Activated CD8-positive, alpha-beta T cell treated with anti-CD3 and anti-CD28 coated beads for 36 hours (primary cell): ENCODE measurements at places on chromosomes 7 and 10. TPM values are rescaled to one million over a fixed set of nuclear protein-coding genes. Genes with fewer than 3 reads are reported as not detected.

DNA sequence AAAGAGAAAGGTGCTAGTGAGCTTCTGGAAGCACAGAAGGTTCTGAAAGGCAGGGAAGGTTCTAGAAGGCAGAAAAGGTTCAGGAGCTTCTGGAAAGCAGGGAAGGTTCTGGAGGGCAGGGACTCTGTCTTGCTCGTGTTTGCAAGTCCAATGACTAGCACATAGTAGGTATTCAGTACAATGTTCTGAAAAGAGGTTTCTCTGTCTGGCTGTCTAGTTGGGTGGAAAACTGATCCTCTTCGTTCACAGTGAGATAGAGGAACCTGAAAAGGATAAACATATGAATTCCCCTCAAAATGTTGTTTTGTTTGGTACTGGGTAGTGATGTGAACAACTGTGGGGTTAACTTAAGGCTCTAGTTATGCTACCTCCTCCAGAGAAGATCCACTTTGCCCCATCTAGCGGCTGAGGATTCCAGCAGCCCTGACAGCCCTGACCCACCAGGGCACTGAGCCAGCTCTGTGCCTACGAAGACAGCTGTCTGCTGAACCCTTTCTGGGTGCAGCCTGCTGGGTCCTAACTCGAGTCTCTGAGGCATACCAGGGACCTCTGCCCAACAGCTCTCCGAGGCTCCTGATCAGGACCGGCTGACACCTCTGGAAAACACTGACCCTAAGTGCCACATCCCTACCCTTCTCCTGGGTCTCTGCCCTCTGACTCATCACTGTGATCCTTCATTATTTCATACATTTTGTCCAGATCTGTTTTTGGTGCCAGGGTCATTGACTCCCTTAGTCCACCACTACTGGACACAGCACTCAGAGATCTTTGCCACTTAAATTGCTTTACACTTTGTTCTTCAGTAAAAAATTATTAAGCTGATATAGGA lies 15.4 kb downstream of the PTPRN2 start:
- no peak overlapping the region for H3K27ac ChIP-seq
- H3K4me1 ChIP-seq, result no peaks in the 10 kb centered on the region
- H3K4me3 ChIP-seq, result no peak overlapping the region
- H3K36me3 ChIP-seq, result no peaks in the 10 kb centered on the region
- peaks cover 10% of the 10 kb centered on the region for H3K27me3 ChIP-seq

- H3K27ac ChIP-seq, result no peak overlapping the region
- no peaks in the 10 kb centered on the region for H3K4me1 ChIP-seq
- no peaks in the 10 kb centered on the region for H3K36me3 ChIP-seq
Measured at GRCh38 chr7:124635416-124635815, 130.2 kb downstream of the GPR37 start.

DNA sequence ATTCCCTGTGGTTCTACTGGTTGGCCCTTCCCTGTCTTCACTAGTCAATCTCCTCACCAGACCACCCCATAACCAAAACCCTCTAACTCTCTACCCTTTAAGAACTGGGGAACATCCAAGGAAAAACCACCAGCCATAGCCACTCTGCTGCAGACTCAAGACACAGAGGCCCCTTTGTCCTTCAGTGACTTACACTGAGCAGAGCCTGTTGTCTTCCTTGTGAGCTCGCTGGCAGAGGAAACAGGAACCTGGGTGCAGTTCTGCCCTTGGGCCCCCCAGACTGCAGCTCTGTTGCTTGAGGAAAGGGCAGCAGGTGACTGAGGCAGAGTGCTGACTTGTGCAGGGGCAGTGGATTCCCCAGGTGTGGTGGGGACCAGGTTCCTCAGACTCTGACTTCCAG lies 30.6 kb downstream of the ZC3HAV1 start:
- H3K27me3 ChIP-seq, result no peaks in the 10 kb centered on the region
- H3K4me3 ChIP-seq, result no peak overlapping the region
- DNase-seq, result no peak
- peaks cover 83% of the 10 kb centered on the region for H3K36me3 ChIP-seq
- peaks cover 72% of the 10 kb centered on the region for H3K4me1 ChIP-seq

- DNase-seq, result no peak
- peaks cover 45% of the 10 kb centered on the region for H3K27me3 ChIP-seq
- H3K4me3 ChIP-seq, result no peak overlapping the region
- H3K36me3 ChIP-seq, result no peaks in the 10 kb centered on the region
Measured at GRCh38 chr7:22728401-22729029, 1.5 kb downstream of the IL6 start.

UNC5B gene
- 0.07 TPM for total RNA-seq

GRCh38 chr10:133324198-133324792 lies 12.4 kb downstream of the CALY start:
- no peak overlapping the region for H3K27ac ChIP-seq
- H3K27me3 ChIP-seq, result peaks cover 35% of the 10 kb centered on the region
- no peak overlapping the region for H3K4me3 ChIP-seq
- no peaks in the 10 kb centered on the region for H3K36me3 ChIP-seq
- DNase-seq, result peak; percentile 84

- no peaks in the 10 kb centered on the region for H3K36me3 ChIP-seq
- H3K27ac ChIP-seq, result peak overlapping the region; percentile 12
- no peak overlapping the region for H3K4me3 ChIP-seq
- DNase-seq, result no peak
- H3K4me1 ChIP-seq, result no peaks in the 10 kb centered on the region
Measured at GRCh38 chr10:110448682-110449418, 48.9 kb upstream of the DUSP5 start.

GRCh38 chr7:66173856-66174255 lies 31.3 kb upstream of the TPST1 start:
- H3K4me1 ChIP-seq, result peaks cover 5% of the 10 kb centered on the region
- H3K36me3 ChIP-seq, result no peaks in the 10 kb centered on the region
- no peak overlapping the region for H3K27ac ChIP-seq
- no peak for DNase-seq
- H3K27me3 ChIP-seq, result no peaks in the 10 kb centered on the region
- H3K4me3 ChIP-seq, result no peak overlapping the region

- no peaks in the 10 kb centered on the region for H3K4me1 ChIP-seq
- H3K4me3 ChIP-seq, result no peak overlapping the region
- no peaks in the 10 kb centered on the region for H3K36me3 ChIP-seq
- H3K27ac ChIP-seq, result no peak overlapping the region
Measured at GRCh38 chr10:130713731-130714130, 577.5 kb downstream of the GLRX3 start.

- no peak overlapping the region for H3K4me3 ChIP-seq
- peaks cover 10% of the 10 kb centered on the region for H3K4me1 ChIP-seq
- DNase-seq, result peak; percentile 94
- no peaks in the 10 kb centered on the region for H3K36me3 ChIP-seq
- peaks cover 22% of the 10 kb centered on the region for H3K27me3 ChIP-seq
- H3K27ac ChIP-seq, result no peak overlapping the region
Measured at GRCh38 chr10:97072851-97073665, 112.7 kb downstream of the SLIT1 start.

TCF7L2 gene
- total RNA-seq, result 1.6 TPM

GRCh38 chr7:34734771-34735170 lies 76.8 kb downstream of the NPSR1 start:
- H3K36me3 ChIP-seq, result no peaks in the 10 kb centered on the region
- no peaks in the 10 kb centered on the region for H3K4me1 ChIP-seq
- no peak overlapping the region for H3K27ac ChIP-seq
- H3K27me3 ChIP-seq, result no peaks in the 10 kb centered on the region

CAPZA2 gene
- 122 TPM for total RNA-seq

DNA sequence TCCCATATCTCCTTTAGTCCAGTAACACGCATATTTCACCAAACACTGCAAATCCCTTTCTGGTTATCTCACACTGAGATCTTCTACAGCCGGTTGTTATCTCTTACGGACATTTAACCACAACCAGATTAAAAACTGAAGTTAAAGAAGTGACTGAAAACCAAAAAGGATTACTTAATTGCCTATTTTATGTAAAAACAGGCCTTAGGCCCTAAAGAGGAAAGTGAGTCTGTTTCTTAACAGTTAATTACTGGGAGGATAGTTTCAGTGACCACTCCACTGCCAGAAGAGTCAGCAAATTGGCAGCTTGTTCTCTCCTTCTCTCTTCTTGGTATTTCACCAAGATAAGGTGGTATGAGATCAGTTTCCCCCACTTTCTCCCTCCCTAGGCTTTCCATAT lies 161.9 kb upstream of the MEOX2 start:
- no peak overlapping the region for H3K4me3 ChIP-seq
- H3K27me3 ChIP-seq, result no peaks in the 10 kb centered on the region
- no peaks in the 10 kb centered on the region for H3K4me1 ChIP-seq
- no peaks in the 10 kb centered on the region for H3K36me3 ChIP-seq
- no peak for DNase-seq
- no peak overlapping the region for H3K27ac ChIP-seq

TUBAL3 gene
- not detected for total RNA-seq

LRRC4 gene
- not detected for total RNA-seq

GRCh38 chr10:52637592-52637991 lies 135.0 kb downstream of the MBL2 start:
- H3K27ac ChIP-seq, result no peak overlapping the region
- H3K36me3 ChIP-seq, result no peaks in the 10 kb centered on the region
- no peaks in the 10 kb centered on the region for H3K4me1 ChIP-seq
- no peak for DNase-seq
- H3K4me3 ChIP-seq, result no peak overlapping the region

EGR2 gene
- 46.6 TPM for total RNA-seq

DNA sequence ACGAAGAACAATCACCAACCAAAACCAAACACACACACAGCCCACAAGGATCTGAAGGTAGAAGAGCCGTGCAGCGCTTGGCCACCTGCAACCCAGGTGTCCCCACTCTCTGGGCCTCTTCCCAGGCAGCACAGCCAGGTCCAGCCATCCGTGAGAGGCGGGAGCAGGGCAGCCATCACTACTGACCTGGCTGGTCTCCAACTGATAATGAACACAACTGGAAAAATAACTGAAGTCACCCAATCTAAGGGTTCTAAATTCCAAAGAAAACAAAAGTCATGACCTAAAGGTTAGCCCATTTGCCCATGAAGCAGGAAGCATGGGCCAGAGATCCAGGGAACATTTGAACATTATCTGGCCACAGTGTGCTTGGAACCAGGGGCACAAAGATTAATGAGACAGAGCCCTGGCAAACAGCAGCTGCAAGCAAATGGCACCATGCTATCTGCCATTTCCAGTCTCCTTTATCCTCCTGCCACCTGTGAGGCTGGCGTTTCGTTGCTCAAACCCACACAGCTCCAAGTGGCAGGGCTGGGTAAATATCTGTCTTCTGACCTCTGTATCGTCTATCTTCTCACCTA lies 207.9 kb downstream of the TNS3 start:
- H3K27me3 ChIP-seq, result peaks cover 4% of the 10 kb centered on the region
- H3K27ac ChIP-seq, result no peak overlapping the region
- no peak for DNase-seq
- no peaks in the 10 kb centered on the region for H3K4me1 ChIP-seq

GRCh38 chr7:97317575-97317974 lies 200.1 kb downstream of the SDHAF3 start:
- H3K36me3 ChIP-seq, result no peaks in the 10 kb centered on the region
- no peaks in the 10 kb centered on the region for H3K4me1 ChIP-seq
- H3K27me3 ChIP-seq, result no peaks in the 10 kb centered on the region
- H3K4me3 ChIP-seq, result no peak overlapping the region

DNA sequence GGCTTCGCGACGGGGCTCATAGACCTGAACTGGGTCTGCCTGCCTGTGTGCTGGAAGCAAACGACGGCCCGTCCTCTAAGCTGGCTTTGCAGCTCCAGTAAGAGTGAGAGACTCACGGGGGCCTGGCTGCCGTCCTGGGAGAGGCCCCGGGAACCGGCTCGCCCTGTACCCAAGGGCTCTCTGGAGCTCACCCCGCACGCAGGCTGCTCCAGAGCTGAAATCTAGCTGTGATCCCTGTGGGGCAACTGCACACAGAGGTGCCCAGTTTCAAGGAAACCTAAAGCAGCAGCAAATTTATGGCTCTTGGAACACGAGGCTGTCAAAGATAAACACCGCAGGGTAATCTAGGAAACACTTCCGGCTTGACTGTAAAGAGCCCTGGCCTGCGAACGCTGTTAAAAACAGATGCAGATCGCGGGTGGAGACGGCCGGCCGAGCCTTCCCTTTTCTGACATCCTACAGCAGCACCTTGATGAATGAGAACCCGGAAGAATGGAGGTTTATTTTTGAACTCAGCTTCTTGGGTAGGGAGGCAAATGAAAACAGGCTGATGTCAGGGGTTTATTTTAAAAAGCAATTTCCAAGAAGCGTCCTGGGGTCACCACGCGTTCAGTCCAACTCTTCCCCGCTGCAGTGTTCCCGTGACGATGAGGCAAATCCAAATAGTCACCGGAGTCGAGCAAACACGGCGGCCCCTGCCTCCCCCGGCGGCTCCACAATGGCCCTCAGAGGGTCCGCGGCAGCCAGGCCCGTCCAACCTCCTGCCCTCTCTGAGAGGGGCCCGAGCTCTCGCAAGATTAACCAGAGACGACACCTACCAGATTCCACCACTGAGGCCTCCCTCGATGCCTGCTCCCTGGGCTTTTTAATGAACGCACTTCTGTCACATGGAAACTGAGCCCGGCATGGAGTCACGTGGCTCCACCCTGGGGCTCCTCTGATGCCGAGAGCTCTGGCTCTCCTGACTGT lies 29.6 kb downstream of the AMZ1 start:
- DNase-seq, result peak; percentile 55
- peaks cover 68% of the 10 kb centered on the region for H3K4me1 ChIP-seq
- no peak overlapping the region for H3K4me3 ChIP-seq
- no peak overlapping the region for H3K27ac ChIP-seq

GRCh38 chr10:43120929-43121314 lies 17.3 kb upstream of the CSGALNACT2 start:
- peak overlapping the region; percentile 89 for H3K27ac ChIP-seq
- H3K4me3 ChIP-seq, result peak overlapping the region; percentile 13
- peak; percentile 88 for DNase-seq
- H3K27me3 ChIP-seq, result no peaks in the 10 kb centered on the region

DNA sequence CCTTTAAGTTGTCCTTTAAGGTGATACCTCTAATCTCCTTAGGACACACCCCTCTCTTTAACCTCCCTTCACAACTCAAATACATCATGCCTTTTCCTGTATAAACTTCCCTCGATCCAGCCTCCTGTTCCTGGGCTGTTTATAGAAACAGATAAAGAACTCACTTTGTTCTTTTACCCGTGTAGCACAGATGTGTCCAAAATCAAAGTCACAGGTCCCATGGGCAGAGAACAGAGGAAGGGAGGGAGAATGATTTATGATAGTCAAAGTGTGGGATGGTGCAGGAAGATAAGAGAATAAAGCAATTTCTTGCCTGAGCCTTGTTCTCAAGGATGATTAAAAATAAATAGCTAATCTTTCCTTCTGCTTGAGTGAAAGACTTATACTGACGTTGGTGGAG lies 50.3 kb upstream of the CABCOCO1 start:
- no peak for DNase-seq
- peaks cover 2% of the 10 kb centered on the region for H3K27me3 ChIP-seq
- H3K4me1 ChIP-seq, result no peaks in the 10 kb centered on the region
- H3K27ac ChIP-seq, result no peak overlapping the region
- no peaks in the 10 kb centered on the region for H3K36me3 ChIP-seq

DNA sequence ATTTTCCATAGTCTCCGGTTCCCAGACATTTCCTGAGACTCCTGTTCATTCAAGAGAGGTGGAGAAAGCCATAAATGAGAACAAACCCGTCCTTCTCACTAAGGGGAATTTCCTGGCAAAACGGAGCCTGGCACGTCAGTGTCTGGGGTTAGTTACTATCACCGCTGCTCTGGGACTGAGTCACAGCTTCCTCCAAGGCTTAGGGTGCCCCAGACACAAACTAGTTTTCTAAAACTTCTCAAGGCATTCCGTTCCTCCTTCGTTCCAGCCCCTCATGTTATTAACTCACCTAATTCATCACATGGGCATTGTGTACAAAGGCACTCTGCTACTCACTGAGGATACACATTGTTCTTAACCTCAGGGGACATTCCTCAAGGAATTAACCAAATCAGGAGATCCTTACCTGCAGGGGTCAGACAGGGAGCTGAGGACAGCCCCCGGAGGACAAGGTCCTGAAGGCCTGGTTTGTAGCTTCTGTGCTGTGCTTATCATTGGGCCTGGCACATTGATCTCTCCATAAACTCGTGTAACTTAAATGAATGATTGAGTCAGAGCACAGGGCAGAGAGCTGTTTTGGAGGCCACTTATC lies 103.0 kb upstream of the KLF6 start:
- H3K36me3 ChIP-seq, result no peaks in the 10 kb centered on the region
- DNase-seq, result peak; percentile 70
- peaks cover 38% of the 10 kb centered on the region for H3K4me1 ChIP-seq
- H3K27ac ChIP-seq, result peak overlapping the region; percentile 95
- no peaks in the 10 kb centered on the region for H3K27me3 ChIP-seq
